Jurkat, Clone E6-1 (cell line): ENCODE measurements at places on chromosomes 5 and 9.

GRCh38 chr5:61322738-61323725, 9.0 kb upstream of the ZSWIM6 start:
- no peak for DNase-seq

DNA sequence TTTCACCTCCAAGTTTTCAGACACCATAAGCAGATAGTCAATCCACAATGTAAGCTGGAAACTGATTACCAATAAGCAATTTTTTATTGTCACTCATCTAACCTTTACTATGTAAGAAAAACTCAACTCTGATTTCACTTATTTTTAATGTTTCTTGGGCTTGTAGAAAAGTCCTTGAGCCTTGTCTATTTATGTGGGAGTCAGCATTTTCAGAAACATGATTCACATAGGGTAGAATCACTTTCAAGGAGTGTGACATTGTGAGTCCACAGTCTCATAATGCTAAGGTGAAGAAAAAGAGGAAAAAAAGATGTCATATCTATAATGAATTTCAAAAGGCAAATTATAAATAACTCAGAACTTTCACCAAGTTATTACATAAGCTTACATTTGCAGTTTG, 2167.9 kb upstream of the C9orf72 start:
- DNase-seq: no peak

DNA sequence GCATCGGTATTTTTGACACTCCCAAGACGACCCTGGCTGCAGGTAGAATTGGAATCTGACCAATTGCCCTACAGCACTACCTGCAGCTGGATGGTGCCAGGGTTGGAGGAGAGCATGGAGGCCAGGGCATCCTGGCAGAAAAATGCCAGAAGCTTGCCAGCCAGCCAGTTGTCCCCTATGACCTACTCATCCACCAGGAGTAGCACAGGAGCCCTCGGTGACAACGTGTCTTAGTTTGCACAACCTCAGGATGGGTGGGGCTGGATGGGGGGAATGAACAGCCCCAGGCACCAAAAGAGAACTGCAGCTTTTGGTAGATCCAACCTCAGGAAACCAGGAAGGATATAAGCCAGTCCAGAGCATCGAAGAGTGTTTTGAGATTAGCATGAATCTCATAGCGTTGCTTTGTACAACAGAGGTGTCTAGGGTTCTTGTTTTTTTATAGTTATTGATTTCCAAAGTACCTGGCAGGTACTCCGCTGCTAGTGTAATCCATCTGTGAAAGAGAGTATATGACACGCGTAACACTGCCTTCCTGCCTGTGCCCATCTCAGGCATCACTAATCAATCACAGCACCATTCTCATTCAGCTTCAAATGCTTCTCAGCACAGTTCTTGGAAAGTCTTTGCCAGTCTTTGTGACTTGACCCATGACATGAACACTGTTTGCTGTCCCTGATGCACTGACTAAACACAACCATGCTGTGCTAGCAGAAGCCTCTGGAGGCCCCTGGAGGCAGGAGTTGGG, 36.7 kb upstream of the ASS1 start:
- no peak for DNase-seq

- no peak for DNase-seq
Measured at GRCh38 chr5:126364206-126364902, 58.9 kb upstream of the GRAMD2B start.

DNA sequence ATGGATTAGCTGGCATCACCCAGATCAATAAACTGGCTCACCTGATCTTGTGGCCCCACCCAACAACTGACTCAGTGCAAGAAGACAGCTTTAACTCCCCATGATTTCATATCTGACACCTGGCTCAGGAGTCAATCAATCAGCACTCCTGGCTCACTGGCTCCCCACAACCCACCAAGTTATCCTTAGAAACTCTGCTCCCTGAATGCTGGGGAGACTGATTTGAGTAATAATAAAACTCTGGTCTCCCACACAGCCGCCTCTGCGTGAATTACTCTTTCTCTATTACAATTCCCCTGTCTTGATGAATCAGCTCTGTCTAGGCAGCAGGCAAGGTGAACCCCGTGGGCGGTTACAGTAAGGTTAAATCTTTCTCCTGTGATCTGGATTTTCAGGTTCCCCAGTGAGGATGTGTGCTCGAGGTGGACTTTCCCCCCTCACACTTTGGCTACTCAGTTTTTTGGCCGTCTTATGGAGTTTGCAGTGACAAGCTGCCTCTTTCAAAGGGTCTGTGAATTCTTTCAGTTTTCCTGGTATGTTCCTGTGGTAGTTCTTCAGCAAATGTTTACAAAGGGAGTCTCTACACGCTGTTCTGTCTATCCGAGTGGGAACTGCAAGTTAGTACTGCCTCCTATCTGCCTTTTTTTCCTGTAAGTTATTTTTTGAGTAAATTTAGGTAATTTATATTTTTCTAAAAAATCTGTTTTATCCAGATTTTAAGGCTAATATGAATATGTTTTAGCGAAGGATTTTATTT, 500.2 kb upstream of the NUDT12 start:
- DNase-seq: no peak

DNA sequence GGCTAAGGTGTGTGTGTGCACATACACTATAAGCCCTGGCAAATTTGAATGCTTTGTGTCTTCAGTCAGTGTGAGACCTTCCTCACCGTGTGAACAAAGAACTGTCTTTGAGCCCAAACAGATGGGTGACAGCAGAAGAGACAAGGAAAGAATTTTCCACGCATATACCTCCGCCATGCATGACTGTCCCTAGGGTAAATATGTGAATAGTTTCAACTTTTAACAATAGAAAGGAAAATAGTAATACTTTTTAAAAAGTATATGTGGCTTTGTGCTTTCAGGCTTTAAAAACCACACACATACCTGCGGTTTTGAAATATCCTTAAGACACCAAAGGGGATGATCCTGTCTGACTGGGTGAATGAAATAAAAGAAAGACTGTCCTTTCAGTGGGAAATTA, 438.6 kb upstream of the MPDZ start:
- peak; percentile 2 for DNase-seq
